ENCODE measurements at places on chromosomes 12 and 14.
A peak's percentile ranks its signal among the peaks of the same experiment; 100 is the strongest.

GRCh38 chr12:51977320-51977753, 25.8 kb downstream of the ACVR1B start:
- DNase-seq = no peak

GRCh38 chr12:127063339-127064072, 1203.5 kb upstream of the TMEM132C start:
- DNase-seq = no peak

GRCh38 chr14:79475887-79476532, 735.3 kb downstream of the DIO2 start:
- DNase-seq = no peak

- DNase-seq = no peak
Observed at GRCh38 chr12:69435644-69436043, 34.5 kb upstream of the FRS2 start.

DNA sequence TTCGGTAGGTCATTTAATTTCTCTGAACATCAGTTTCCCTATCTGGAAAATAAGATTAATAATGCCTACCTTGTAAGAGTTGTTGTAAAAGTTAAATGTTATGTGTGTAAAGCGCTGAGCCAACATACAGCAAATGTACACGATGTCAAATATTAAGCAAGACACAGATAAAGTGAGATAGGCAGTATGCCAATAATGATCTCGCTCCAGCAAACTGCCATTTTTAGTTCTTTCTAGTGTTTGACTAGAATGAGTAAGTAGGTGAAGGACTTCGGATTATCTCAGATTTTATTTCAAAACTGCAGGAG, 840 bp downstream of the DHRS7 start:
- no peak for DNase-seq

GRCh38 chr14:92846162-92846897, 52.2 kb downstream of the GOLGA5 start:
- DNase-seq = no peak

GRCh38 chr12:12572659-12573058, 10.0 kb upstream of the DUSP16 start:
- DNase-seq = no peak

- DNase-seq = no peak
Observed at GRCh38 chr14:72118841-72119240, 186.6 kb downstream of the RGS6 start.

- DNase-seq = no peak
Observed at GRCh38 chr14:100004392-100004791, 60.8 kb upstream of the EVL start.

DNA sequence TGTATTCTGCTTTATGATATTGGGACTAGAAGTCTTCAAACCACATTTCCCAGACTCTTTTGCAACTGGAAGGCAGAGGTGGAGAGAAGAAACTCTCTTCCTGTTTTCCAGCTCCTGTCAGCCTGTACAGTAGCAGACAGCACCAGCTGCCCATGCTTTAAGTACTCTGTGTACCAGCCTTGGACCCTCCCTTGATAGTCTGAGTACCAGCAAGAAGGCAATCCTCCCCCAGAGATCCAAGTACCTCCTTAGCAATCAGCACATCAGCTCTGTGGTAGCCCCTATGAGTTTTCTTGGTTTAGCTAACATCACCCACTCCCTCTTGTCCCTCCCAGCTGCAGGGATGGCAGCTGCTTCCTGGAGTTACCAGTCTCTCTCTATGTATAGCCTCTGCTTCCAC, 56.3 kb downstream of the STXBP6 start:
- DNase-seq = no peak

DNA sequence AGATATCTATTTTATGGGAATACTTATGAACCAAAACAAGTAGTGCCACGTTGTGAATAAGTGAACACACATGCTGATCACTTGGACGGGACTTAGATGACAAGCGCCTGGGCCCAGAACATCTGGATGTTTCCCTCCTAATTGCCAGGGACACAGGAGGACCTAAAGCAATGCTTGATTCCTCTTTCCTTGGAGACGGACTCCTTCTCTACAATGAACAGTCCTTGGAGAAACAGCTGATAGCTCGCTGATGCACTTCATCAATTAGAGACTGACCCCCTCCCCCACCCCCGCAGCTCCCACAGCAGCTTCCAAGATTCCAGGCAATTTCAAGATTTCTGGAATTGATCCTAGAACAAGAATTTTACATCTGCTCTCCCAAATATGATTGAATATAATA, 86.4 kb downstream of the ST8SIA1 start:
- no peak for DNase-seq

- no peak for DNase-seq
Observed at GRCh38 chr14:68633131-68633991, 159.5 kb downstream of the ZFP36L1 start.

GRCh38 chr12:66092559-66093269, 37.8 kb downstream of the LLPH start:
- no peak for DNase-seq

- no peak for DNase-seq
Observed at GRCh38 chr12:48794870-48795269, 6.0 kb upstream of the ADCY6 start.

GRCh38 chr12:124550123-124551089, 17.0 kb downstream of the NCOR2 start:
- DNase-seq = no peak

DNA sequence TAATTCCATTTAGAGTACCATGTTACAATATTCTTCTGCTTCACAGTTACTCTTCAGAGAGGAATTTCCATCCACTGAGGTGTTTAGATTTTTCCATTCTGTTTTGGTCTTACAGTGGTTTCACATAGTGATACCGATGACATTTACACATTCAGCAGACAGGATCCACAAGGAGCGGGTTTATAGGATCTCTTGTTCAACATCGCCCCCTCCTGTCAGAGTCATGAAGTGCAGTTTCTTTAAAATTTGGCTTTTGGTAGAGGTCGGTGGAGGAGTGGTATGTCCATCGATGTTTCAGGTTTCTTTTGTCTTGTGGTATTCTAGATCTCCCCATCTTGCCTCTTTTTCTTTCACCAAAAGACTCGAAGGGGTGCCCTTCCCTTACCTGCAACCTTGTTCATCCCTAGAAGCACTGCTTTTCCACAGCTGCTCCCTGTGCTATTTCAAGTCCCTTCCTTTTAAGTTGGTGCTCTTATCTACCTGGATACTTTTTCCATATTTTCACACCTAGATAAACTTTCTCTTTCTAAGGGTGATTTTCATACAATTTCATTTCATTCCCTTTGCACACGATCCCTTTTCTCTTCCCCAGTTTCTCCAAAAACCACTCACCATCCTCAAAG, 181.3 kb downstream of the ITPR2 start:
- peak; percentile 6 for DNase-seq

DNA sequence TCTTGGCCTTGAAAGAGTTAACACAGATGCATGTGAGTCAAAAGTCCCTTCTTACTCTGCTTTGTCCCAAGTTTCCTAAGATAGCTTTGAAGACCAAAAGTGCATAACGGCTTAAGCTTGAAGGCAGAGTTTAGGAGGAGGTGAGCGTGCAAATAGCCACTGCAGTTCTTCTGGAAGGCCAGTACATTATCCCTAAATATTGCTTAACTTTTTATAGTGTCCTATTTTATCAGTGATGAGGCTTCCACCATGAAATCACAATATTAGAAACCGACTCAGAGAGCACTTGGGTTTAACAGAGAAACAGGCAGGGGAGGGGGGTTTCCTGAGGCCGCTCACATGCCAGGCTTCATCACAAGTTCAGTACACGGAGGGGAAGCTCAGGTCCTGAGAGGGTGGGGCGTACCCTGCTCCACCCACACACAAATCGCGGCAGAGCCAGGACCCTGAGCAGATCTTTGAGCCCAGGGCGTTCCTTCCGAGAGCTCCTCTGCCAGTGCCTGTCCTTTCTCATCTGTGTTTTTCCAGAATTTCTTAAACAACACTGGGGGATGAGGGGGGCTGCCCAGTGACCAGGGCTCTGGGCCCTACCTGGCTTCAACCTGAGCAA, 26.8 kb upstream of the BDKRB2 start:
- no peak for DNase-seq

GRCh38 chr12:87952850-87953249, 76.4 kb downstream of the C12orf50 start:
- no peak for DNase-seq

DNA sequence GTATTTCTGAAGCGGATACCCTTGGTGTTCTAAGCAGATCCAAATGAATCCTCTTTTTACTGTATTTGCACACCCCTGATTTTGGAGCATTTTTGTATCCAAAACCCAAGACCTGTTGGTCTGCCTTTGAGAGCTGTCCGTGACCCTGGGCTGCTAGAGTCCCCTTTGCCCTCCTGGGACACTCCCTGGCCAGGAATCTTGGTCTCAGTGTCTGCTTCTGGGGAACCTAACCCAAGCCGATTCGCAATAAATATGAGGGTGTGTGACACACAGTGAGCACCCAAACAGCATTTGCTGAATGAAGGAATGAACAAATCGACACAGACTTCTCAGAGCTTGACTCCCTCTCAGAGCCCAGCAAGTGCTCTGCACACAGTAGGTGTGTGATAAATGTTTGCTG, 92.9 kb downstream of the SCARB1 start:
- no peak for DNase-seq

- DNase-seq = no peak
Observed at GRCh38 chr12:109446869-109447268, 30.2 kb downstream of the KCTD10 start.

- no peak for DNase-seq
Observed at GRCh38 chr12:123267991-123268843, 3.4 kb downstream of the CDK2AP1 start.

DNA sequence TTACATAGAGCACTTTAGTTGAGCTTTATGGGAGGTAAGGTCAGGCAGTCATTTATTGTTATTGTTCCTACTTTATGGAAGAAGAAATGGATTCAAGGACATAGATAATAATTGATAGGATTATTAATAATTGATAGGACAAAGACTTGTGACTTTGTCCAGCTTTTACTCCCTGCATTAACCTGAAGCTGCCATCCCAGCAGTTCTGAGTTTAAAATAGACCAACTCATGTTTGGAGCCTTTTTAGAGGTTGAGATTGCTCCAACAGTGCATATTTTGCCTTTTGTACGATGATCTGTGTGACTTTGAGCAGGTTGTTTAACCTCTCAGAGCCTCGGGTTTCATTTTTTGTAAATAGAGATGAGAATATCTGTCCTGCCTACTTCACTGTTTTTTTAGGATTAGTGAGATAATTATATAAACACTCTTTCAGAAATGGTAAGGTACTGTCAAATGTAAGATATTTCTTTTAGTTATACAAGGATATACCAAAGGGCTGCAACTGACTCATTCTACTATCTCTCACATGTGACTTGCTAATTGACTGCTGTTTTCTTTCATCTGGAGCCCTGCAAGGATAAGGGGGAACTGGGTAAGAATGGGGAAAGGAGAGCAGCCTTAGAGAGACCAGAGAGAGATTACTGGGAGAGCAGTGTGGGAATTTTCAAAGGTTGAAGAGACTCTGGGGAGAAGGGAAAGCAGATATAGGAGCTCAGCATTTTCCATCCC, 15.3 kb downstream of the WDR20 start:
- DNase-seq = no peak

GRCh38 chr14:103846543-103847450, 578 bp downstream of the PPP1R13B start:
- DNase-seq = no peak

GRCh38 chr12:124804011-124804621, 59.5 kb downstream of the SCARB1 start:
- DNase-seq = no peak

- no peak for DNase-seq
Observed at GRCh38 chr14:104574536-104574935, 5.0 kb upstream of the C14orf180 start.

- no peak for DNase-seq
Observed at GRCh38 chr12:56759263-56759908, 3.7 kb upstream of the HSD17B6 start.

- DNase-seq = no peak
Observed at GRCh38 chr14:69593018-69593677, 18.2 kb upstream of the SUSD6 start.

GRCh38 chr12:123723011-123723410, 10.9 kb downstream of the ATP6V0A2 start:
- DNase-seq = no peak

- no peak for DNase-seq
Observed at GRCh38 chr12:111411185-111411764, 5.6 kb downstream of the SH2B3 start.

- DNase-seq = no peak
Observed at GRCh38 chr12:13004361-13004760, 4.3 kb upstream of the HEBP1 start.

- DNase-seq = no peak
Observed at GRCh38 chr12:96170328-96170727, 23.8 kb upstream of the ELK3 start.

DNA sequence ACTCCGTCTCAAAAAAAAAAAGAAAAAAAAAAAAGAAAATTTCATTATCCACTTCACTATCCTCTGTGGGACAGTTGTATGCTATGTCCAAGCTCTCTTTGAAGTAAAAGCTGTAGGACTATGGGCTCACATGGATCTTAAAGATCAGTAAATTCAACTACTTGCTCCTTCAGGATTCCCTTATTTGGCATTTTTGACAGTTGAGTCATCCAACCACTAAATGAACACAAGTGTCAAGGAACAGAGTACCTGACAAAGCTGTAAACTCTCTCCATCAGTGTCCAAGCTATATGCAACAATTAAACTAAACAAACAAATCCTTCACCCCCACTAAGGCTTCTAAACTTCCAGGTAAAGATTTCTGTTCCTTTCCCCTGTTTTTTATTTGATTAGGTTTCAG, 177.0 kb downstream of the CEP128 start:
- no peak for DNase-seq

GRCh38 chr12:28027947-28028724, 55.6 kb upstream of the PTHLH start:
- DNase-seq = no peak

DNA sequence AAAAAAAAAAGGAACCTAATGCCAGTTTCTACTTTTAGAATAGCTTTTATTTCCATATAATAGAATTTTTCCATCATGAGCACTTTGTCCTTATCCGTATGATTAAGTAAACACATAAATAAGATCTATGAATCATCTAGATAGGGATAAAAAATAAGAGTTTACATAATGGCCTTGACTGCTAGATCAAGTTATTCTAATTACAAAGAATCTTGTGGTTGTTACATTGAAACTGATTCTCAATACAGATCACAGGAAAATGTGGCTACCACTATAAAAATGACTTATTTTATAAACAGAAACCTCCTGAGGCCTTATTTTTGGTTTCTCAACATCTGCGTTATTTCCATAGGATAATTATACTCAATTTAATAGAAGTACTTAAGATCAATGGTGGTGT, 34.4 kb upstream of the NDUFA12 start:
- DNase-seq = no peak

- no peak for DNase-seq
Observed at GRCh38 chr12:53737093-53737808, 10.0 kb upstream of the CALCOCO1 start.

DNA sequence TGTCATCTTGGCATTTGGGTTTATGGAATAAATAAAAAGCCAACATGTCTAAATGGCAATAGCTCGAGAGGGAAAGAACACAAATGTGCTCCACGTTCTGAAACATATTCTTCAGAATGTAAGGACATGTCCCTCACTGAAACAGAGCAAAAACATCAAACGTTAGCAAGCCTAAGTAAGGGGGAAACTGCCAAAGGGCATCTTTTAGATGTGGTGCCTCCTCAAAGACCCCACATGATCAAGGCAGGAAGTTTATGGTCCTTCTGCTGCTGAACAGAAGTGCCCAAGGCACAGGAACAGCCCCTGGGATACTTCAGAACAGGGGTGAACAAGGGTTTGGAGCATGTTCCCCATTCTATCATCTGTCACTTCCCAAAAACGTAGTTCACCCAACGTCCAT, 227.0 kb downstream of the ANO2 start:
- no peak for DNase-seq

- DNase-seq = no peak
Observed at GRCh38 chr14:94775871-94776210, 5.9 kb upstream of the GSC start.

- DNase-seq = no peak
Observed at GRCh38 chr14:31902002-31902401, 175.1 kb upstream of the ARHGAP5 start.

Data from central memory CD4-positive, alpha-beta T cell (primary cell).